T-helper 9 cell (primary cell): ENCODE measurements at places on chromosomes 2 and 18.

DNA sequence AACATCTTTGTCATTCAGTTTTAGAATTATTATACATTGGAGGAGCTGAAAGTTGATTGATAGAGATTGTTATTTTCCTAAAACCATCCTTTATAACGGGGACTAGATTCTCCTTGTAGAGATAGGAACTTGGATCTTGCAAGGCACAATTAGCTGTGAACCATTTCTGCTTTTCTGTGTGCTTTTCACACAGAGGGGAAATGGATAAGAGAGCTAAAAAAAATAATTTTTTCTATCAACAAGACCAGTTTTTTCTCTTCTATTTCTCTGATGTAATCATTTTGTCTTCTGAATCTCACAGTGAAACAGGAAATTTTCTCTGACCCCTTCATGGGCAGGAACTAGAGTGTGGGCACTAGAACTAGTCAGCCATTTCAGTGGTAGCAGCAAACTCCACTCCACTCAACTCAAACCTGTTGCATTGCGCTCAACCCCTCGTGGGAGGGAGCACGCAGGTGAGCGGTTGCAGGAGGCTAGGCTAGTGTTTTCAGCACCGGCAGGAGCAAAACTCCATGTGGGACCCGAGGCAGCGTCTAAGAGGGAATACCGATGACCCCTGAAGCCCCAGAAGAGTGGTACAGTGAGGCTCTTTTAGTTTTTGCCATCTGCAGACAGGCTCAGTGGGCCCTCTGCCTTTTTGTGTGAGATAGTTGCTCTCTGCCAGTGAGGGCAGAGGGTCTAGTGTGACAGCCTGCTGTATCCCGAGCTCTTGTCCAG lies 24.0 kb upstream of the SLC39A10 start:
- DNase-seq = no peak

DNA sequence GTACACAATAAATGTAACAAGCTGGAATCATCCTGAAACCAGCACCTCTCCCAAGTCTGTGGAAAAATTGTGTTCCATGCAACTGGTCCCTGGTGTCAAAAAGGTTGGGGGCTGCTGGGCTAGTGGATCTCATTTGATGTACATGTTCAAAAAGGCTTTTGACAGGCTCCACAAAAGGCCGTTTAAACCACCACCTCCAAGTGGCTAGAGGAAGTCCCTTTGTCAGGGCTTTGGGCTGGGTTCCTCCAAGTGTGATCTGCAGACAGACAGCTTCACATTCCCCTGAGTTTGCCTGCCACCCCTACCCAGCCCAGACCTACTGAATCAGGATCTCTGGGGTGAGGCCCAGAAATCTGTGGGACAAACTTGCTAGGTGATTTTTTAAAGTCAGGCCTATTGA lies 84.7 kb downstream of the TGFA start:
- no peak for DNase-seq

DNA sequence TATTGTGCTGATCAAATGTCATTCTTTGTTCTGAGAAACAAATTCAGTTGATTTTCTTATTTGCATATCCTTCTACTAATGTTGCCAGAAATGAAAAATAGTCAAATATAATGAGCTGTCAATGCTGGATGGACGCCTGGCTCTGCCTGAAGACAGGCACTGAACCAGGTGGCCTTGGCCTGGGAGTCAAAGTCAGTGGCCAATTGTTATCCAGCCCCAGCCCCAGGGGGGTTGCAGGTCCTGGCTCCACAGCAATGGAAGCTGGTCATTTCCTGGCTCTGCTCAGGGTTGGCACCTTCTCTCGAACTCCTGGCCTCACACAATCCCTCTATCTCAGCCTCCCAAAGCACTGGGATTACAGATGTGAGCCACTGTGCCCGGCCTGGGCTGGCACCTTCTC lies 176.8 kb upstream of the GLI2 start:
- no peak for DNase-seq

GRCh38 chr2:182191061-182191460 lies 205.4 kb downstream of the PPP1R1C start:
- DNase-seq = no peak

DNA sequence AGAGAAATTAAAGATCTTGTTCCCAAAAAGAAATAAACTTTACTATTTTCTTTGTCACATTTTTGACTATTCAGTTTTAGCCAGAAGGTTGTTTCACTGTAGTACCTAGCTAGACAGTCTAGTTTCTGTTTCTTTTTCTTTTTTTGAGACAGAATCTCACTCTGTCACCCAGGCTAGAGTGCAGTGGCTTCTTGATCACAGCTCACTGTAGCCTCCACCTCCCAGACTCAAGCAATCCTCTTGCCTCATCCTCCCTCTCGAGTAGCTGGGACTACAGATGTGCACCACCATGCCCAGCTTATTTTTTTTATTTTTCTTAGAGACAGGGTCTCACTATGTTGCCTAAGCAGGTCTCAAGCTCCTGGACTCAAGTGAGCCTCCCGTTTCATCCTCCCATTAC lies 2.2 kb downstream of the RBM45 start:
- no peak for DNase-seq

DNA sequence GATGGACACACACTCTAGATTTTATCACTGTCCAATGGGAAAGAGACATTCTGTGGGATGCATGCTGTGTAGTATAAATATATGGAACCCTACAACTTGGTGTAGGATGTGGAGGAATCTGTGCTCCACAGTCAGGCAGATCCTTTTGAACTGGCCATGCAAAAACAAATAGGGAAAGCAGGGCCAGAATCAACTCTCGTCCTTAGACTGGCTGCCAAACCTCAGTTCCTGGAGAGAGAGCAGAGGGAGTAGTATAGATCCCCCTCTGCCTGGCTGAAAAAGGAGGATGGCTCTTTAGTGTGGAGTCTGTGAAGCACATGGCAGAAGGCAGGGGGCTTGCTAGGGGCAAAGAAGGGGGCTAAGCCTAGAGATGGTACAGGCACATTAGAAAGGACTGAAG lies 84.7 kb downstream of the LYPD6 start:
- DNase-seq = no peak

GRCh38 chr2:27920148-27920885 lies 29.8 kb downstream of the BABAM2 start:
- no peak for DNase-seq

DNA sequence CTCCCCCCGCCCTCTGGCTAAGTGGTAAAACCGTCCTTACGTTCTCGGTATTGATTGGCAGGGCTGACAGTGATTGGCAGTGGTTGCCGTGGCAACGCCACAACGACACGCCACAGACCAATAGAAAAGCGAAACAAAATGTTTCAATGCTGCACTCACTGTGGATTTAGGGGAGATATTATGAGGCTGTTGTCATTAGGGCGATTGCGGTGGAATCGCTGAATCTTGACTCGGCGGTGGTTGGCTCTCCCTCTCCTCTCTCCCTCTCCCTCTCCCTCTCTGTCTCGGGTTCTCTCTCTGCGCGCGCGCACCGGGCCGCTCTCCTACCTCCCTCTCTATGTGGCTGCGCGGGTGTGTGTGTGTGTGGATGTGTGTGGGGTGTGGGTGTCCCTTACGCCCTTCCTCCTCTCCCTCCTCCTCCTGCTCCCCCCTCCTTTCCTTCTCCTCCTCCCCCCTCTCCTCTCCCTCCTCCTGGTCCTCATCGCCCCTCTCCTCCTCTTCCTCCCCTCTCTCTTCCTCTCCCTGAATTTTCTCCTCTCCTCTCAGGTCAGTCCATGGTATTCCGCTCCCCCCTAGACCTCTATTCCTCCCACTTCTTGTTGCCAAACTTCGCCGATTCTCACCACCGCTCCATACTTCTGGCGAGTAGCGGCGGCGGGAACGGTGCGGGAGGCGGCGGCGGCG lies at the start of gene SIX3:
Gene SIX3 (plus strand): TSS at position 152 of the 684 bp plus-strand sequence. CDS start 403 bp downstream, at position 555.
- DNase-seq = no peak

DNA sequence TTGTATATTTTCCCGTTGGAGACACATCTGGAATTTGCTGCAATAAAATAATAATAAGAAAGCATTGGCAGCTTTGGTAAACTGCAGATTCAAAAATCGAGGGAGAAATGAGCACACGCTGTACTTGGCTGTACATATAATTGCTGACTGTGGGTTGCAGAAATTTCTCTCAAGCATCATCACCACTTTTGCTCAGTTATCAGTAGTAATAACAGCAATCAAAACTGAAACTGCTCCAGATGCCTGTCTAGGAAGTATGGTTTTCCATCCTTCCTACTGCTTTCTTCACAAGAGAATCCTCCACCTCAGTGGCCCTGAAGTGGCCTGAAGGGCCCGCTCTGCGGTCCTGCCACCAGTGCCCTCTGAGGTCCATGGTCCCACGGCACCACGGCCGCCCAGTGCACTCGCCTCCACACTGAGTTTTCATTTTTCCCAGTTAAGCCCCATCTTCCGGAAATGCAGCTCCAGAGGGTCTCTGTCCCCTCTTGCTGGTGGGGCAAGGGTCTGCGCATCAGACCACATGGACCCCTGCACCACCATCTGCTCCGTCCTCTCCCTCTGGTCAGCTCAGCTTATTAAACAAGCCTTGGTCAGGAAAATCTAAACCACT lies 3.9 kb downstream of the DUSP28 start:
- DNase-seq = no peak

DNA sequence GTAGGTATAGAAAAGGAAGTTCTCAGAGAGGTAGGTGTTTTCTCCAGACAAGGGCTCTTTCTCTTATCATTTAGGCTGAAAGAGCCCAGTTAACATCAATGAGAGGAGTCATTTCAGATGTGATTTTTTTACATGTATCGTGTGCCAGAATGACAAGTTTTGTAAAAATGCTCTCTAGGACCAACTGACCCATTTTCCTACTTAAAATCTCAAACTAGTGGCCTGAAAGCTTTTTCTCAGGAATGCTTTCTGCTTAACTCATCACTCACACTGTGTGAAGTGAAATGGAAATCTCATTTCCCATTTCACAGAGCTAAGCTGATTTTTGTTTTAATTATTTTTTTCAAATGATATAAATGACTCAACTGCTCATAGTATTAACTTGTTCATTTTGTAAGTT lies 128.7 kb upstream of the CYP26B1 start:
- no peak for DNase-seq

DNA sequence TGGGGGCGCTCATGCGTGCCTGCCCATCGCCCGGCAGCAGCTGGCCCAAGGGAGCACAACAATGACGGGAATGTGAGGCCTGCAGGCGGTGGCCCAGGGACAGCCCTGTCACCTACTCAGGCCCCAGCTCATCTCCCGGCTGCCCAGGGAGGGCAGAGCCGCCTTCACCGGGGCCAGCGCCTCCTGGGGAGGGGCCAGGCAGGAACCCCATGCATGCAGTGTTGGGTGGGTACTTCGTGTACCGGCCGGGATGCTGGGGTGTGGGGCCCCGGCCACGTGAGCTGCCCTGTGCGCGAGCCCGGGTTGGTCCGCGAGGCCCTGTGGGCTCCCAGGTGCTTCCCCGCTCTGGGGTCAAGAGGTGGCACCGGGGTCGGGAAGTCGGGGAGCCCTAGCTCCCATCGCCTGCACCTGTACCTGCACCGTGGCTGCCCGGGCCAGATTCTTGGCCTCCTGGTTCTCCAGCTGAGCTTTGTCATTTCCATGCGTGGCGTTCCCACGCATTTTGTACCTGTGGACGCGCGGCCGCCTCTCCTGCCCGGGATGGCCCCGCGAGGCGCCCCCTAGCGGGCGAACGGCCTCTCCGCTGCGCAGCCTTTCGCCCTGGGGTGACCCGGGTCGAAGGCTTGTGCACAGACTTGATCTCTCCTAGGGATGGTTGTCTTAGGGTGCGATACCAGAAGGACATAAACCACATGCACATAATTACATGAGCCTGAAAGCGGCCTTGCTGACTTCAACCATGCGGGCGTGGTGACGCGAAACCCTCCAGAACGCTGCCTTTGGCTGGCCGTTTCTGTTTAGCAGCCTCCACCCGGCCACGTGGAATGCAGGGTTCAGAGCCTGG lies 950 bp downstream of the KLHL30 start:
- DNase-seq = peak; percentile 22

GRCh38 chr2:103172821-103173220 lies 411.0 kb downstream of the TMEM182 start:
- DNase-seq = no peak

GRCh38 chr2:191901031-191901430 lies 54.1 kb upstream of the CAVIN2 start:
- no peak for DNase-seq

DNA sequence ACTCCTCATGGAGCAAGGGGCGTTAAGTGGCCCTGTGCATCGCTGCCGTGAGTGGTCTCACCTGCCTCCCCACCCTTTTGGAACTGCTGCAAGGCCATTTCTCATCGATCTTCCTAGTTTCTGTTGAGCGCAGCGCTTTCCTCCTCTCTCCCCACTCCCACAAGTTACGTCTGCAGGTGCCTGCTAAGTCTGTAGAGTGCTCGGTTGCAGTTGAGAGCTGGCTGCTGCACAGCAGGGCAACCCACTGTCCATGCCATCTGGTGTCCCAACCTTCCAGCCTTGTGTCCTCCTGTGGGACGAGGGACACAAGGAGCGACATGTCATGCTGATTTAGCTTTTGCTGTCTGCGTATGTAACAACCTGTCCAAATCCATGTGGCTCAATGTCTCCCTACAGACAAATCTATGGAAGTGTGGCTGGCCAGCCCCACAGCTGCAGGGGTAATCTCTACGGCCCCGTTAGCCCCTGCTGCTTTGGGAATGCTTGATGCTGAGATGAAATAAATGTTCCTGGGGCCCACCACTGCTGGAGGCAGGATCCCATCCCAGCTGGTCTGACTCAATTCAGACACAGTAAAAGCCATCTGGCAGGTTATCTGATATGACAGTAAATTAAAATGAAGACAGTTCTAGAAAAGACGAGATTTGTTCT lies 68.1 kb upstream of the TCF7L1 start:
- no peak for DNase-seq

GRCh38 chr18:45139478-45139877 lies 458.8 kb downstream of the SETBP1 start:
- no peak for DNase-seq

DNA sequence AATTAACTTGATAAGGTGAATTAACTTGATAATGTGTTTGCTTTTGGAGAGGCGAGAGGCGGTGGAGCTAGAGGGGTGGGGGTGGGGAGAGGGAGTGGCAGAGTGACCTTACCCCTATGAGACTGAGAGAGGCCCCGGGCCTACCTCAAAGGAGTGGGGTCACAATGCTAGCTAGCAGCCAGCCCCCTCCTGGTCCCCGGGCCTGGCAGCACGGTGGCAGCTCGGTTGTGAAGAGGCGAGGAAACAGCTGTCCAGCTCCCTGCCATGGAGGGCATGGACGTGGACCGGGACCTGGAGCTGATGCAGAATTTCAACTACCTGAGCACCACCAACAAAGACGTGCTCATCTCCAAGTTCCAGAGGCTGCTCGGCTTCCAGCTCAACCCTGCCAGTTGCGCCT lies 123.9 kb downstream of the RGPD3 start:
- DNase-seq = no peak

DNA sequence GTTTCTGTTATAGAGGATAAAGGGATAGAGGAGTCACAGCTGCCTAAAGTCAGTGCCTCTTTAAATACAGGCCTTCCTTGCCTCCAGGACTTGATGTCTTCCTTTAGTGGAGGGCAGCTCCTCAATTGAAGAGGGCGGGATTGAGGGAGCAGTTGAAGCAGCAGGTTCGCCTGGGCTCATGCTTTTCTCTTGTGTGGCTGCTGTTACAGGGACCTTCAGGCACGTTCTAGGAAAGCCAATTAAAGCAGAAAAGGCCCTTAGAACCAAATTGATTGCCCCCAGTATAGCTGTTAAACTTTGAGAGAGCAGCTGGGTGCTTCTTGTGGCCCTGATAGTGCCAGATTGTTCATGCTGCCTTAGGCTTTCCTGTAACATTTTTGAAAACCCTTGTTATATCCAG lies 42.0 kb upstream of the LTBP1 start:
- no peak for DNase-seq

- no peak for DNase-seq
These were observed 174.7 kb downstream of the KLHL29 start for GRCh38 chr2:23559561-23560239.
